ENCODE measurements at places on chromosomes 11 and 22.

GRCh38 chr11:125335106-125335505, 161.0 kb downstream of the FEZ1 start:
- no peak for DNase-seq

GRCh38 chr11:106950067-106950491, 68.2 kb downstream of the GUCY1A2 start:
- DNase-seq = no peak

GRCh38 chr11:96707273-96707672, 317.5 kb downstream of the JRKL start:
- DNase-seq = no peak

DNA sequence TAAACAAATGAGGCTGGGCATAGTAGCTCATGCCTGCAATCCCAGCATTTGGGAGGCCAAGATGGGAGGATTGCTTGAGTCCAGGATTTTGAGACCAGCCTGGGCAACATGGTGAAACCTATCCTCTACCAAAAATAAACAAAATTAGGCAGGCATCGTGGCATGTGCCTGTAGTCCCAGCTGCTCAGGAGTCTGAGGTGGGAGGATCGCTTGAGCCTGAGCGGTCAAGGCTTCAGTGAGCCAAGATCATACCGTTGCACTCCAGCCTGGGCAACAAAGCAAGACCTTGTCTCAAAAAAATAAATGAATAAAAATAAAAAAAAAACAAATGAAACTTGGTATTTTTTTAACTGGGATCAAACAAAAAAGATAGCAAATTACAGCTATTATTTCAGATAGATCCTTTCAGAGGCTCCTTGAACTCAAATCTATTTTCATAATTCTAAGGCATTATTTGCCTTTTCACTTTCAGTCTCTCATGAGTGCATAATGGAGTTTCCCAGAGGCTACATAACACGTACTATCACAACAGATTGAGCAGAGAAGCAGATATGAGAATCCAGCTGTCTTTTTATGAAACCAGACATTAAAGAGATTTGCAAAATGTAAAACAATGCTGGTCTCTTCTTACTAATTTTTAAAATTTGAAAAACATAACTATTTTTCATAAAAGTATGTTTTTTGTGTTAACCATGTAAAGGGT, 23.1 kb downstream of the DDIAS start:
- no peak for DNase-seq

DNA sequence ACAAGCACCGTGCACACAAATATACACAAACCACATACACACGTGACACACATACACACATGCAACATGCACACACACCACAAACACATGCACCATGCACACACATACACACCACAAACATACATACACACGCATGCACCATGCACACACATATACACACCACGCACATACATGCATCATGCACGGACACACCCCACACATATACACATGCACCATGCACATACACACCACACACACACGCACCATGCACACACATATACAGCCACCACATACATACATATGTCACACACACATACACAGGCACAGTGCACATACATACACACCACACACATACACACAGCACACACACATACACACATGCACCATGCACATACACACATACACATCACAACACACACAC, 12.7 kb upstream of the B4GALNT4 start:
- DNase-seq = no peak
